Adrenal gland (tissue), 19 donors: ENCODE measurements at places on chromosomes 7 and 10. TPM values are rescaled to one million over a fixed set of nuclear protein-coding genes. Genes with fewer than 3 reads are reported as not detected.
A peak's percentile ranks its signal among the peaks of the same experiment; 100 is the strongest.

DNA sequence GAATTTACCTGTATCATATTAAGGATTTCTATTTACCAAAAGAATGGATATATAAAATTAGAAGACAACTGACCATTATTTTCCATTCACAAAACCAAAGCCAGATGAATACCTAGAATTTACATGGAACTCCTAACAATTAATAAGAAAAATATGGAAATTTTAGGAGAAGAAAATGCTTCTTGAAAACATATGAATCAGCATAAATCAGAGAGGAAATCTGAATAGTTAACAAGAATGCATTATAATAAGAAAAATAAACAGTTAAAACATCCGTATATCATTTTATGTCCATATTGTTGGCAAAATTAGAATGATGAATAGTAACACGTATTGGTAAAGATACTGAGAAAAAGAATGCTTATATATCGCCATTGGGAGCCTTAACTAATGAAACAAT, 505.5 kb downstream of the NEBL start:
- H3K27me3 ChIP-seq = no peaks in the 10 kb centered on the region
- H3K4me1 ChIP-seq = no peaks in the 10 kb centered on the region
- no peaks in the 10 kb centered on the region for H3K36me3 ChIP-seq
- DNase-seq = no peak

- no peak within 1 kb of the TSS for H3K27ac ChIP-seq
- no peak within 1 kb of the TSS for H3K4me3 ChIP-seq
- H3K4me1 ChIP-seq = no peaks in the 10 kb centered on the region
- no peak for DNase-seq
- H3K36me3 ChIP-seq = no peaks in the 10 kb centered on the region
Measured at GRCh38 chr7:123601530-123601929, at the start of gene ASB15. TSS of gene ASB15 (plus strand) at chr7:123601821. CDS start at chr7:123614503, 12,682 bp downstream.

DNA sequence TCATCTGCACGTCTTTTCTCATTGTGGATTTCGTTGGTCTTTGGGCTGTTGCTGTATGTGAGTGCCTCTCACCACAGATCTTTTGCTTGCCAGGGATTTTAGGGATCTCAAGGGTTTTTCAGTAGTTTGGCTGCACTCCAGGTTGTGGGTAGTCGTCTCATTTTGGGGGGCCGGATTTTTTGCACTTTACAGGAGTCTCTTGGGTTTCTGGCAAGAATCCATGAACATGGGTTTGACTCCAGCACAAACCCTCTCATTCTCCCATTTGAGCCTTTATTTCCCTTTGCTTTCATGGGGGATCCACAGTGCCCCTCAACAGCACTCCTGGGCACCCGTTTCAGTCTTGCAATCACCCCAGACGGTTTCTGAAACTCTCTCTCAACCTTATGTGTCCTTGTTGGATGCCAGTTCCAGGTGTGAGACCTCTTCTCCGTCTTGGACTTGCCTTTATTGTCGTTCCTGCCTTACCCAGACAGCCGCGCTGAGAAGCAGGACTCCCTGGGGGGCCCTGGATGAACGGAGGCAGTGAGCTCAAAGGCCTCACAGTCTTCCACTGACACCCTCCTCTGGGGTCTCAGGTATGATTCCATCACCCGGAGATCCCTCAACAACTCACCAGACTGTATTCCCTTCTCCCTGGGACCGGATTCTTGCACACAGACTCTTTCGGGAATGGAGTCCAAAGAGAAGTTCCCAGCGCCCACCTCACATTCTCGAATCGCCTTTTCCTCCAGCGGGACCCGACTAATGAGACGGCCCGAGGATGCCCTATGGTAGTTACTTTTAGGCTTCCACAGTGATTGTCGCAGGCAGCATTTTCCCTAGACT, 18.8 kb upstream of the ZNF273 start:
- no peaks in the 10 kb centered on the region for H3K27me3 ChIP-seq
- no peaks in the 10 kb centered on the region for H3K4me1 ChIP-seq
- no peak overlapping the region for H3K4me3 ChIP-seq
- no peak overlapping the region for H3K27ac ChIP-seq
- H3K36me3 ChIP-seq = no peaks in the 10 kb centered on the region
- DNase-seq = peak; percentile 36

- H3K27me3 ChIP-seq = peaks cover 3% of the 10 kb centered on the region
- DNase-seq = no peak
- no peak overlapping the region for H3K27ac ChIP-seq
- H3K36me3 ChIP-seq = no peaks in the 10 kb centered on the region
Measured at GRCh38 chr7:150938566-150938965, 39.6 kb downstream of the KCNH2 start.

- peaks cover 7% of the 10 kb centered on the region for H3K4me1 ChIP-seq
- no peaks in the 10 kb centered on the region for H3K36me3 ChIP-seq
- H3K27ac ChIP-seq = peak overlapping the region; percentile 64
- DNase-seq = peak; percentile 60
Measured at GRCh38 chr7:149422162-149422913, 38.5 kb downstream of the ZNF777 start.

GRCh38 chr10:124745252-124745651, 1.1 kb upstream of the FAM53B start:
- H3K27ac ChIP-seq = peak overlapping the region; percentile 95
- H3K36me3 ChIP-seq = no peaks in the 10 kb centered on the region
- no peak overlapping the region for H3K4me3 ChIP-seq
- peaks cover 29% of the 10 kb centered on the region for H3K4me1 ChIP-seq

DNA sequence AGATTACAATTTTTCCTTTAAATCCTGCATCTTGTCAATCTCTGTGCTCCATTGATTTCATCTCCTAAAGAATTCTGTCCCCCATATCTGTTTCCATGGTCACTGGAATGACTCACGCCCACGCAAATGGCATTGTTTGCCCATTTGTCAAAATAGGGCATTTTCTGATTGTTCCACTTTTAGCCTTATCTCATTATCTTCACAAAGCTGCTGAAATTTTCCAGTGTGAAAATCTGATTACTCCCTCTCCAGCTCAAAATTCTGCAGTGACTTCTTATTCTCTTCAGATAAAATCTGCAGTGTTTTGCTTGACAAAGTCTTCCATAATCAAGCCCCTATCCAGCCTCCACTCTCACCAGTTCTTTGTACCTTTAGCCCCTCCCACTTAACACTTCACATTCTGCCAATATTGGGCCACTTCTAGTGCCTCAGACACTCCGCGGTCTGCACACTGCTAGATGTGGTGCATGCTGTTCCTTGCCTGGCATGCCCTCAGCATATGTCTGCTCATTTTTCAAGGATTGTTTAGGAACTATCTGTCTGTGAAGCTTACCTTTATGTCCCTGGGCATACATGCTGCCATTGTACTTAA, 33.9 kb upstream of the CTTNBP2 start:
- no peaks in the 10 kb centered on the region for H3K4me1 ChIP-seq
- H3K4me3 ChIP-seq = no peak overlapping the region

DNA sequence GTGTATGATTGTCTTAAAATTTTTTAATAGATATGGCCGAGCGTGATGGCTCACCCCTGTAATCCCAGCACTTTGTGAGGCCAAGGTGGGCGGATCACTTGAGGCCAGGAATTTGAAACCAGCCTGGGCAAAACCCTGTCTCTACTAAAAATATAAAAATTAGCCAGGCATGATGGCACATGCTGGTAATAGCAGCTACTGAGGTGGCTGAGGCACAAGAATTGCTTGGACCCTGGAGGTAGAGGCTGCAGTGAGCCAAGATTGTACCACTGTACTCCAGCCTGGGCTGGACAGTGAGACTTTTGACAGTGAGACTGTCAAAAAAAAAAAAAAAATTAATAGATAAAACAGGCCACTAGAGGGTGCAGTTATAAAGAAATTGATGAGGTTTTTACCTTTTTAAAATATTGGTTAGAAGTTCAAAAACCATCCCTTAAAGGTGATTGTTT, 20.5 kb downstream of the NOM1 start:
- no peaks in the 10 kb centered on the region for H3K4me1 ChIP-seq
- no peak overlapping the region for H3K27ac ChIP-seq
- no peaks in the 10 kb centered on the region for H3K27me3 ChIP-seq
- no peak overlapping the region for H3K4me3 ChIP-seq
- H3K36me3 ChIP-seq = peaks cover 40% of the 10 kb centered on the region
- DNase-seq = no peak

- no peak overlapping the region for H3K27ac ChIP-seq
- no peaks in the 10 kb centered on the region for H3K36me3 ChIP-seq
- peaks cover 93% of the 10 kb centered on the region for H3K27me3 ChIP-seq
- DNase-seq = no peak
- H3K4me1 ChIP-seq = peaks cover under 1% of the 10 kb centered on the region
Measured at GRCh38 chr10:100735337-100736143, 9.8 kb upstream of the PAX2 start.

DNA sequence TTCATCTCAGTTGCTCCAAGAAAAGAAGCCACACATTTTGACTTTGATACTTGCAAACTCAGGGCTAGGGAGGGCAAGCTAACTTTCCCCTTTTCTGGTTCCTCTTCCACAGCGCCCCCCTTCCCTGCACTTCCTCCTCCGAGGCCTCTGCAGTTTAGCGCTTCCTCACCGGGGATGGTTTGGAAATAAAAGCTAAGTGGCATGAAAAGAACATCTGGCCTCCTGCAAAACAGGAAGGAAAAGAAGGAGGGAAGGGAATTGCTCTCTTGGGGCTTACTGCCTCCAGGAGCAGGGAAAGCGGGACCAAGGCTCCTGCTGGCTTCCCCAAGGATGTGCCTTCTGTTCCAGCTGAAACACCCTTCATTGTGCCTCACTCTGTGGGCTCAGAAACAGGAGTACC, 42.3 kb downstream of the PRKCQ start:
- DNase-seq = peak; percentile 27
- H3K27me3 ChIP-seq = no peaks in the 10 kb centered on the region

GRCh38 chr7:117068511-117069145, 115.3 kb downstream of the ST7 start:
- no peaks in the 10 kb centered on the region for H3K36me3 ChIP-seq
- H3K4me3 ChIP-seq = no peak overlapping the region
- DNase-seq = peak; percentile 37
- H3K4me1 ChIP-seq = peaks cover 36% of the 10 kb centered on the region
- no peaks in the 10 kb centered on the region for H3K27me3 ChIP-seq

DNA sequence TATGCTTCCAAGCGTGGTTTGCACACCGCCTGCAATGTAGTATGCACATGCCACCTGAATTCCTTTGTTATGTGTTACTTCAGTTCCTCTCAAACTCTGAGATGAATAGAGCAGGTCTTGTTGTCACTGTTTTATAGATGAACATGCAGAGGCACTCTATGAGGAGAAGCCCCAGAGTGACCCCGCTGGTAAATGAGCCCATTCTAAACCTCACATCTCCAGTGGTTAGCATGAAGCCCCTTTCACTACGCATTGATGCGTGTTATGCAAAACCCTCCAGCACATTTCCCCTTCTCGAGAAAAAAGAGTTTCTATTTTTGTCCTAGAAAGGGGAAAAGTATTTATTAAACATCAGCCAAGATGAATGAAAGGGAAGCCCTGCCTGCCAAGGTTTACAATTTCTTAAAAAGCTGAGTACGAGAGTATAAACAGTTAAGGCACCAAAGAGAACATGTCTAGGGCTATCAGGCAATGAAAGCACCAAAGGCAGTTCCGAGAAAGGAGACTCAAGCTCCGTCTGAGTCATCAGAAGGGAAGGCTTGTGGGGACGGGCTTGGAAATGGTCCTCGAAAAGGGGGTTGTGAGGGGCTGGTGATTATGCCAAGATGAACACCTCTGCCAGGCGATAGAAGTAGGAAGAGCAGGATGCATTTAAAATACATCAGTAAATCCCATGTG, 58.7 kb upstream of the PFKP start:
- H3K4me1 ChIP-seq = no peaks in the 10 kb centered on the region
- no peak for DNase-seq
- H3K27ac ChIP-seq = no peak overlapping the region
- H3K4me3 ChIP-seq = no peak overlapping the region

- no peak overlapping the region for H3K27ac ChIP-seq
- no peaks in the 10 kb centered on the region for H3K36me3 ChIP-seq
- no peak overlapping the region for H3K4me3 ChIP-seq
- DNase-seq = no peak
Measured at GRCh38 chr10:78727728-78728127, 341.0 kb upstream of the ZMIZ1 start.

DNA sequence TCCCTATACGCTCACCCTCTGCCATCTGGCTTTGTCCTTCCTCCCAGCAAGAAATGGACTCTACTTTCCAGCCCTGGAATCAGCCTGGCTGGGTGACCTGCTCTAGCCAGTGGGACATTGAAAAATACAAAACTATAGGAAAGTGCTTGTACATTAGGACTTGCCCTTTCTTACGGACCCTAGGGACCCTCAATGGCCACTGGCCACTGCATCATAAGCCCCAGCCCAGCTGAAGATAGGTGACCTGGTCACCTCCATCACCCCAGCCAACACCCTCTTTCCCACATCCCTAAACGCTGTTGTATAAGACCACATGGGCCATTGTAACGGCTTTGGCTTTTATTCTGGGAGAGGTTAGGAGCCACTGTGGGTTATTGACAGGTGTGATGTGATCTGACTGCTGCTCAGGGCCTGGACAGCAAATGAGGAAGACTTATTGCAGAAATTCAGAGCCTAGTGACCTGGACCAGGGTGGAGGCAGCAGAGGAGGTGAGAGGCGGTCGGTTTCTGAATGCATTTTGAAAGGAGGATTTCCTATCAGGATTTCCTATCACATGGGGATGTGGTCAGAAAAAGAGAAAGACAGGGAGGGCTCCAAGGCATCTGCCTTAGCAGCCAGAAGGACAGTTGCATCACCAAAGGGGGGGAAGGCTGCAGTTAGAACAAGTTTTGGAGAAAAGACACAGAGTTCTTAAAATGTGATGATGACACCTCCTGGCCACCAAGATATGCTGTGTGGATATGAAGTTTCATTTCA, 2.2 kb upstream of the LMBR1 start:
- H3K4me3 ChIP-seq = no peak overlapping the region
- H3K36me3 ChIP-seq = no peaks in the 10 kb centered on the region
- DNase-seq = no peak

DNA sequence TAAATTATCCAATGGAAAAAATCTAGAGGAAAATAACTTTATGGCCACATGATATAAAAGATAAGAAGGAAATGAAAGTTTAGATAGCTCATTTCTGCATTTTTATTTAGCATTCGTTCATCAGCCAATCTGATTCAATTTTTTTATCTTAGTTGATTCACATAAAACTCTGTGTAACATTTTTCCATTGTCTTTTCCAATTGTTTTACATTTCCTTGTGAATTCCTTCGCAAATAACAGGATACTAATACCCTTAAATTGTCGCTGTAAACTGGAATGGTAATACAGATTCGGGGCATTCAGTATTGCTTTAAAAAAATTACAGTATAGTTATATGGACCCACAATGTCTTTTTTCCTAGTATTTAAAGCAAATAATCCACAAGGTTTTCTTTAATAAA, 136.4 kb downstream of the CUBN start:
- no peak overlapping the region for H3K4me3 ChIP-seq
- no peak for DNase-seq
- no peak overlapping the region for H3K27ac ChIP-seq

- no peaks in the 10 kb centered on the region for H3K36me3 ChIP-seq
- H3K27me3 ChIP-seq = no peaks in the 10 kb centered on the region
- H3K4me3 ChIP-seq = no peak overlapping the region
- no peak overlapping the region for H3K27ac ChIP-seq
Measured at GRCh38 chr7:29139796-29140195, 6.5 kb downstream of the CPVL start.

The POM121 gene
- total RNA-seq = 16.7 TPM

The ADIRF gene
- total RNA-seq = 35.6 TPM

The RAMP3 gene
- total RNA-seq = 42.2 TPM

The NEUROD6 gene
- total RNA-seq = not detected

The GPRIN2 gene
- not detected for total RNA-seq

The DMBT1 gene
- total RNA-seq = not detected

The IKZF1 gene
- total RNA-seq = 8.6 TPM

The NEUROG3 gene
- 0.48 TPM for total RNA-seq

The GDF2 gene
- not detected for total RNA-seq

The NOS3 gene
- total RNA-seq = 26.5 TPM

The SEMA3E gene
- total RNA-seq = 0.58 TPM

The BRAT1 gene
- total RNA-seq = 88.6 TPM

The MINPP1 gene
- total RNA-seq = 35.3 TPM

The CPXM2 gene
- 10.8 TPM for total RNA-seq
